ENCODE measurements at places on chromosomes 4 and X. TPM values are rescaled to one million over a fixed set of nuclear protein-coding genes. Genes with fewer than 3 reads are reported as not detected.

The MAGEA8 gene
- not detected for total RNA-seq

The C4orf51 gene
- not detected for total RNA-seq

The CYLC1 gene
- total RNA-seq: not detected

The DCUN1D4 gene
- total RNA-seq: 22.7 TPM

The SSX4 gene
- not detected for total RNA-seq

The PHOX2B gene
- not detected for total RNA-seq

The ZFYVE28 gene
- 2.0 TPM for total RNA-seq

The SPARCL1 gene
- not detected for total RNA-seq

The FMR1NB gene
- not detected for total RNA-seq

The TDO2 gene
- 0.64 TPM for total RNA-seq

The FGFBP2 gene
- not detected for total RNA-seq

The ARHGAP4 gene
- 3.4 TPM for total RNA-seq

The FSTL5 gene
- total RNA-seq: not detected

The PPARGC1A gene
- total RNA-seq: 0.08 TPM

The GAB3 gene
- total RNA-seq: 0.08 TPM

The AKAP14 gene
- not detected for total RNA-seq

The CXCL6 gene
- total RNA-seq: 2.3 TPM

The TBC1D19 gene
- 2.0 TPM for total RNA-seq

The ATP8A1 gene
- total RNA-seq: 0.69 TPM

The PRR32 gene
- total RNA-seq: not detected

The CLIC2 gene
- 0.73 TPM for total RNA-seq

The PAGE2B gene
- not detected for total RNA-seq

The IGSF1 gene
- 0.83 TPM for total RNA-seq

The YIPF6 gene
- total RNA-seq: 20.9 TPM

The CSAG3 gene
- total RNA-seq: not detected

The FGF13 gene
- total RNA-seq: not detected

The TKTL2 gene
- total RNA-seq: not detected

The P2RY4 gene
- not detected for total RNA-seq

The RIPPLY1 gene
- 0.28 TPM for total RNA-seq

The PPEF2 gene
- not detected for total RNA-seq

The GPR50 gene
- not detected for total RNA-seq

The CXCL10 gene
- 0.08 TPM for total RNA-seq

The GLRA3 gene
- not detected for total RNA-seq

The BMP15 gene
- not detected for total RNA-seq

The MAGEC2 gene
- not detected for total RNA-seq

The ADRA2C gene
- total RNA-seq: not detected

The MAP7D2 gene
- total RNA-seq: 0.03 TPM

The USP17L10 gene
- not detected for total RNA-seq

The EDNRA gene
- not detected for total RNA-seq

The CD38 gene
- not detected for total RNA-seq

The INTS6L gene
- 0.36 TPM for total RNA-seq

The GLUD2 gene
- total RNA-seq: 0.23 TPM

The CCDC110 gene
- not detected for total RNA-seq

The GNRHR gene
- not detected for total RNA-seq

The EGFL6 gene
- total RNA-seq: not detected

The GPAT3 gene
- 8.3 TPM for total RNA-seq

The ZXDA gene
- 2.1 TPM for total RNA-seq

All from HT-29 (cell line).